Esophagus mucosa (tissue), 1 donor: ENCODE measurements at places on chromosomes 3 and 15. TPM values are rescaled to one million over a fixed set of nuclear protein-coding genes. Genes with fewer than 3 reads are reported as not detected.
A peak's percentile ranks its signal among the peaks of the same experiment; 100 is the strongest.

GRCh38 chr3:184175981-184176376, 1.3 kb downstream of the AP2M1 start:
- no peak for ATAC-seq

DNA sequence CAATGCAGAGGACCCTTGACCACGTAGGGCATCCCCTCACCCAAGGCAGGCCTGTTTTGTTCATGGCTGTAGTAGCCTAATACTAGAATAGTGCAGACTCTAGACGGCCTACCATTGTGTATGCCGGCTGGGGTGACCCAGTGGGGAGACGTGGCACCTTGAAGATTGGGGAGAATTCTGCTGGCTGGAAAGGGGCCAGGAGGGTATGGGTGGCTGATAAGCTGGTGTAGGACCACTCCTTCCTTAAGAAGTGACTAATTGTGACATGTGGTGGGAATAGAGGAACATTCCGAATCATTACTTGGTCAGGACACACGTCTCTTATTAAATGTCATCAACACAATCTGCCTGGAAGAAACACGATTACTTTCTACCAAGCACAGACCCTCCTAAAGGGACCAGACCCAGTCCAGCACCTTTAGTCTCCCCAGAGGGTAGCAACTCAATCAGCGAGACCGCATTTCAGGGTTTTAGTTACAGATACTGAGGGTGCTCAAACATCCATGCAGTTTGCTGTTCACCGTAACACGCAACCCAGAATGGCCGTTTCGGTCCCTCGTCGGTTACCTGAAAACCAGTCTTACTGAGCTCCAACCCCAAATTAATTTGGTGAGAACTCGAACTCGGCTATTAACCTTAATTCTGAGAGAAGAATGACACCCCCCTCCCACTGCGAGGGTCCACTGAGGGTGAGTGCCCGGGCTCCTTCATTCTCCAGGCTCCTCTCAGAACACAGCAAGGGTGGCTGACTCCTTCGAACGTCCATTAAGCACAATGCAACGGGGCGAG, 1.6 kb upstream of the KLF13 start:
- ATAC-seq, result no peak

Gene PAQR9
- not detected for total RNA-seq

DNA sequence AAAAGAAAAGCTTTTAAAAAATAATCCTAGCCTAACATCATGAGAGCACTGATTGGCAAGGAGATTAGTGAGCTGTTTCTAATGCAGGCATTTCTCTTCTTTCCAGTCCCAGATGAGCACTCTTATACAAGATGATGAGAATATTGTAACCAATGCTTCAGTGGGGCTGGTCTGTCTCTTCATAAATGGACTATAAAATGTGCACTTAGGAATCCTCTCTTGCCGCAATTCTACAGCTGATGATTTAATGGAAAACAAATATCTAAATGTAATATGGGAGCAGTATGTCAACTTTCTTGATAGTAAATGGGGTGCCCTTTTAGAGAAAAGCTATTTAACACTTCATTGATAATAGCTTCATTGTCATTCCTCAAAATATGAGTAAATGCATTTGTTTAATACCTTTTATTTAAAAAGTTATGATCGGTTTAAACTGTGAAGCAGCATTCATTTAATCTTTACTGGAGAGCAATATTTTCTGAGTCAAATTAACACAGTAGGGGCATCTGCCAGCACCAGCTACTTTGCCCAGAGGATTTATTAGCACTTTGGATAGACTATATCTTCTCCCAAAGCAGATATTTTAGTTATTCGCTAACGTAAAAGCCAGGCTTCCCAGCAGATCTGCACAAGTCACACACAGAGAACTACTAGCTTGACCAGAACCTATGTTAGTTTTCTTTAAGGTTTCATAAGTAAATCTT, 985.9 kb downstream of the DIPK2A start:
- no peak for ATAC-seq

GRCh38 chr3:178777718-178778411, 241.6 kb downstream of the KCNMB2 start:
- peak; percentile 97 for ATAC-seq

GRCh38 chr3:54897028-54897711, 30.7 kb downstream of the LRTM1 start:
- no peak for ATAC-seq

Gene CP
- total RNA-seq, result 4.5 TPM

DNA sequence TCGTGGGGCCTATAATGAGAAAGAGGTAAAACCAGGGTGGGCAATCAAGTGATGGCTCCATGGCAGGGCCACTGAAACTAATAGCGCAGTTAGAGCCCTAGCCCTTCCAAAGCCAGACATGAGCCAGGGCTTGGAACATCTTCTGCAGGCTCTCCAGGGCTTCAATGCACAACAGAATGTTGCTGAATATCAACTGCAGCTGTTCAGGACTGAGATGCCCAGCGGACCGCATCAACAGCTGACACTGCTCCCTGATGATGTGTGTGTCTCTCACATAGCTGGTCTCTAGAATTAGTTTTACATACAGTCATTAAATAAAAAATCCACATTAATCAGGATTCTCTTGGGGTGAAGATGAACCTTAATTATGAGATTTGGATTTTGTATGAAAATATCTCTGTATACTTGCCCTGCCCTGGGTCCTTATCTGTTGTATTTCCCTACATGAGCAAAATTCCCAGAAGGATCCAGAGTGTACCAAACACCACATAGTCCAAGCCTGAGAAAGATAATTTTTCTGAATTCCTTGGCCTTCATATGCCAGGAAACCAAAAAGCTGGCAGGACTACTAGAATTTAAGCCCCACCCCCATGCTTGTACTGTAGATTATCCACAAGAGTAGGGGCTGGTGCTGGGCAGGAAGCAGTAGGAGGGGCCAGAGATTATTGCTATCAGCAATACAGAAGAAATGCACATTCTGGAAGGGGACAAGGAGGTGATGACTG, 7.7 kb upstream of the GOLGB1 start:
- ATAC-seq, result no peak

DNA sequence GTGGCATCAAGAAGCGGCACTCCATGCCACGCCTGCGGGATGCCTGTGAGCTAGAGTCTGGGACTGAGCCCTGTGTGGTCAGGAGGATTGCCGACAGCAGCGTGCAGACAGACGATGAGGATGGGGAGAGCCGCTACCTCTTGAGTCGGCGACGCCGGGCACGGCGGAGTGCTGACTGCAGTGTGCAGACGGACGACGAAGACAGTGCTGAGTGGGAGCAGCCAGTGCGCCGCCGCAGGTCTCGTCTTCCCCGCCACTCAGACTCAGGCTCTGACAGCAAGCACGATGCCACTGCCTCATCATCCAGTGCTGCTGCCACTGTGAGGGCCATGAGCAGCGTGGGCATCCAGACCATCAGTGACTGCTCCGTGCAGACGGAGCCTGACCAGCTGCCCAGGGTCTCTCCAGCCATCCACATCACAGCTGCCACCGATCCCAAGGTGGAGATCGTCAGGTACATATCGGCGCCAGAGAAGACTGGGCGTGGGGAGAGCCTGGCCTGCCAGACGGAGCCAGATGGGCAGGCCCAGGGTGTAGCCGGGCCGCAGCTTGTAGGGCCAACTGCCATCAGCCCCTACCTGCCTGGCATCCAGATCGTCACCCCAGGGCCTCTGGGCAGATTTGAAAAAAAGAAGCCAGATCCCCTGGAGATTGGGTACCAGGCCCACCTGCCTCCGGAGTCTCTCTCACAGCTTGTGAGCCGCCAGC, 16.8 kb upstream of the APEH start:
- no peak for ATAC-seq

DNA sequence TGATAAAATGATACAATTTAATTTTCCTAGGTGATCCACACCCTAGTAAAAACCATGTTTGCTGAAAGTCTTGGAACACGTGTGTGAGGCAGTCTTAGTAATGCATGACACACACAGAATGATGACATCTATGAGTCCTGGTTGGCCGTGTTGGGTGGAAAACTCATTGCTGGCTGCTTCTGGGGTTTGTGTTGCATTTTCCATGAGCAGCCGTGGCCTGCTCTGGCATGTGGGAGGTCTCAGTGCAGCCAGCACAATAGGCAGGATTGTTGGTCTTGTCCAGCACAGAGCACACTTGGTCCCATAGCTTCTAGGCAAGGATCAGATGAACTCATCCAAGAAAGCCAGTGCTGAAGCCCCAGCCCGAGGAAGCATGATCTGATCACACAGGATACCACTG, 172.8 kb upstream of the UBE3A start:
- peak; percentile 47 for ATAC-seq
